ENCODE measurements at places on chromosomes 13 and 19.

- DNase-seq = peak; percentile 85
Observed at GRCh38 chr19:40974633-40975037, 16.4 kb upstream of the CYP2B6 start.

- DNase-seq = no peak
Observed at GRCh38 chr13:24661713-24662112, 18.5 kb upstream of the ATP12A start.

GRCh38 chr19:16398530-16399249 is 73.1 kb downstream of the EPS15L1 start:
- no peak for DNase-seq

DNA sequence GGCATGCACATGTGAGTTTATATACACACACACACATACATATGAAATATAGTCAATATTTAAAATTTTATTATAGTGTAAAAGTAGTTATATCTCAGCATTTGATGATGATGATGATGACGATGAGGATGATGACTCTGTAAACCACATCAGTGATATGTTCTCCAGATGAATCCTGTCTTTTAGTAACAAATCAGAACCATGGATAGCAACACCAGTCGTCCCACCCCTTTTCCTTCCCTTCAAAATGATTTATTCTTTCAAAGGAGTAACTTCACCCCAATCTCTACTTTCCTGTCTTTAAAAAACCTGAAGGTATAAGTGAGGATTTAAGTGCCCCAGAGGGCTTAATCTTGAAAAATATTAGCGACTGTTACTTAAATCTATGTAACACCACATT is 74.1 kb downstream of the DCLK1 start:
- peak; percentile 11 for DNase-seq

DNA sequence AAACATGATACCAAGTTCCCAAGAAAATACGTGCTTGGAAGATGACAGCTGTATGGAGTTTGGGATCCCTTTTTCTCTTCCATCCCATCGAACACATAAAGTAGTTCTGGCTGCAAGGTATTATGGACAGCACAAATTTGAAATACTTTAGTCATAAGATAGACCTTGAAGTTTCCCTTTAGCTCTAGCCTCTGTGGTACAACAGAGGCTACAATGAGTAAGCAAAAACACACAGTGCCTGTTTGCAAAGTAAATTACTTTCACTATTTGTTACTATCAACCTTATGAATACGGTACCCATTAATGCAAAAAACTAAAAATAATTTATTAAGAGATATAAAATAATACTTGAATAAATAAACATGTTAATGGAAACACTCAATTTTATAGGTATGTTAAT is 21.0 kb upstream of the LRCH1 start:
- DNase-seq = no peak

- DNase-seq = no peak
Observed at GRCh38 chr13:85313761-85314503, 485.3 kb downstream of the SLITRK6 start.

- DNase-seq = peak; percentile 76
Observed at GRCh38 chr19:33226550-33227241, 1.0 kb upstream of the SLC7A10 start.

GRCh38 chr19:13726323-13726722 is 38.0 kb upstream of the MRI1 start:
- DNase-seq = no peak

DNA sequence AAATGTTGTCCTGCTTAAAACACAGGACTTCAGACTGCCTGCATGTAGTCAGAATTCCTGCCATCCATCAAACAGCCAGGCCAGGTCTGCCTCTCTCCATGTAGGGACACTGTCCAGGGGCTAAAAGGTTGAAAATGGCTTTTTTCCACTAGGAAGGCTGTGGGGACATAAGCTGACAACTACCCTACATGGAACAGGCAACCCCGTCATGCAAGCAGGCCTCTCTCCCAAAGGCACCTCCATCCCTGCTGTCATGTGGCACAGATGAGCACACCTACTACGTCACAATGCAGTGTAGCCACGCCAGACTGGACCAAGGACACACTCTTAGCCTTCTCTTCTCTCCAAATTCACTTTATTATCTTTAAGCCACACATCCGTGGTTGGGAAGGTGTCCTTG is 40.8 kb downstream of the LATS2 start:
- no peak for DNase-seq

- no peak for DNase-seq
Observed at GRCh38 chr19:6533746-6534418, 3.1 kb downstream of the TNFSF9 start.

GRCh38 chr19:6212403-6213265 is 67.1 kb downstream of the MLLT1 start:
- DNase-seq = no peak

- peak; percentile 85 for DNase-seq
Observed at GRCh38 chr19:49488046-49488862, 846 bp downstream of the RPL13A start.

GRCh38 chr19:51777570-51778462 is 16.8 kb downstream of the FPR2 start:
- peak; percentile 85 for DNase-seq

GRCh38 chr13:67803118-67803517 is 573.0 kb upstream of the PCDH9 start:
- no peak for DNase-seq

GRCh38 chr13:51862957-51863356 is 1.2 kb downstream of the CCDC70 start:
- DNase-seq = no peak

- no peak for DNase-seq
Observed at GRCh38 chr13:50713523-50714248, 129.8 kb downstream of the DLEU7 start.

DNA sequence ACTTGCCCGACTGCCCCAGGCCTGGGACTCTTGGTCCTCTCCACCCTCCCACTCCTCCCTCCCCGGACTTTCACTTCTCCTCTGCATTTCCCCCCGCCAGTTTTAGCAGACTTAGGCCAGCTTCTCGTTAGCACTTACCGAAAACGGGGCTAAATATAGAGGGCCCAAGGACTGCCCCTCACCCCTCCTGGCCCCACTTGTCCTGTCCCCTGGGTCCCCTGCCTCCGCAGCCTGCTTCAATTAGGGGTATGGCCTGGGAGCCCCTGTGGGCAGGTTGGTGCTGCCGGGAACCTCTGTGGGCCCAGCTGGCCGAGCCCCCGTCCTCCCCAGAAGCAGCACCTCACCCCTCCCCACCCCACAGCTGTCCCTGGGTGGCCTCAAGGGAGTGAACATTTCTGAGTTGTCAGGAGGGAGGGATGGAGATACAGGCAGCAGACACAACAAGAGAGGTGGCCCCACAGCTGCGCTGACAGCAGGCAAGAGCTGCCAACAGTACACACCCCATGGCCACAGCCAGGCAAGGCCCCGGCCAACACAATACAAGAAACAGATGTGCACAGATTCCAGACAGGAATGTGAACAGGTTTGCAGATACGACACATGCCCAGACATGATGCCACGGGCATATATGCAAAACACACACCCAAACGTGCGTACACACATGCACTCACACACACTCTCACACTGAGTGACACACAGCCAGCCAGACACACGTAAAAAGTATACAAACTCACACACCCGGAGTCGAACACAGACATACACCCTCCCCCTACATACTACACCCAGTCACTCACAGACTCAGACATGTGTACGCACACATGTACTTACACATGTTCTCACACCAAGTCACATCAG is 2.6 kb downstream of the POU2F2 start:
- DNase-seq = no peak

DNA sequence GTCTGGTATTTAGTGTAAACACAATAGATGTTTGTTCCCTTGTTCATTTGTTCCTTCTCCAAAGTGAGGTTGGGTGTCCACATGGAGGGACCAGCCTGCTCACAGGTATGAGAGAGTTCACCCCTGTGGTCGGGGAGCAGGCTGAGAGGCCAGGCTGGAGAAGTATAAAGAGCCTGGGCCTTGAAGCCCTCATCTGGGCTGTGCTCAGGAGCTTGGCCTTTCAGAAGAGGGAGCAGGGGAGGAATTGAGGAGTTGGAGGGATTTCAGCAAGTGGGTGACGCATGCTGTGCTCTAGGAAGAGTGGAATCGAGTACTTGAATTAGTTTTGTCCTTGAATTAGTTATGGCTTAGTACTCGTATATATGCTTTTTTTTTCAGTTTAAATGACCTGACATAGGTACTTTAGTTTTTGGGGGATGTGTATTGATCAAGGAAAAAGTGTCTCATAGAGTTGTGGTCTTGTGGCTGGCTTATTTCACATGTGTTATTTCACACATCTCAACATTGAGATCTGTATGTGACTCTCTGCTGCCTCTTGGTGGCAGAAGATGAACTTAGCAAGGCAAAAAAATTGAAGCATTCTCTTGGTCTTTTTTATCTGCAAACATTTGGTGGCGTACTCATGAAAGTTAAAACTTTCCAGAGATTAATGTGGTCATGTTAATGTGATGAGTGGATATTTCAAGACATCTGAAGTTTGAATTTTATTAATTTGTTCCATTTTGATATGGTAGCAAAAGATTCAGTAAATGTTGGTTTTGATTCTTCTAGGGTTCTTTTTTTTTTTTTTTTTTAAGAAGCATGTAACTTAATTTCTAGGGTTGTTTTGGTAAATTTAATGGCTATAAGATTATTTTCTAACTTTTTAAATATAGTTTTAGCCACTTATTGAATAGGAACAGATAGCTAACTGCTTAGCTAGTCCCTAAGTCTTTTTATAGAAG is 54.3 kb downstream of the SLAIN1 start:
- peak; percentile 62 for DNase-seq

DNA sequence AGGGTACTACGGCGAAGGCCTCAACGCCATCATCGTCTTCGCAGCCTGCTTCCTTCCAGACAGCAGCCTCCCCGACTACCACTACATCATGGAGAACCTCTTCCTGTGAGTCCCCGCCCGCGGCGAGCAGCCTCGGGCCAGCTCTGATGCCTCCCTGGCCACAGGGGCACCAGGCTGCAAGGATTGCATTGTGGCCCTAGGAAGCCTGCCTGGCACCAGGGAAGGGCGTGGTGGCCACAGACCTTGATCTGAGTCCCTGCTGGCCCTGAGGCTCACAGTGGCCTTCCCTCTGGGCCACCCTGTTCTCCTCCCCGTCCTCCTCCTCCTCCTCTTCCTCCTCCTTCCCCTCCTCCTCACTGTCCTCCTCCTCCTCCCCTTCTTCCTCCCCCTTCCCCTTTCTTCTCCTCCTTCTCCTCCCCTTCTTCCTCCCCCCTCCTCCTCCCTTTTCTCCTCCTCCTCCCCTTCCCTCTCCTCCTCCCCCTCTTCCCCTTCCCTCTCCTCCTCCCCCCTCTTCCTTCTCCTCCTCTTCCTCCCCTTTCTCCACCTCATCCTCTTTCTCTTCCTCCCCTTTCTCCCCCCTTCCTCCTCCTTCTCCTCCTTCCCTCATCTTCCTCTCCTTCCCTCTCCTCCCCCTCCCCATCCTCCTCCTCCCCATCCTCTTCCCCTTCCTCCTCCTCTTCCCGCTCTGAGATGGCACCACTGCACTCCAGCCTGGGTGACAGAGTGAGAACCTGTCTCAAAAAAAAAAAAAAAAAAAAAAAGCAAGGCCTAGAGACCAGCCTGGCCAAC is 24.4 kb upstream of the NMRK2 start:
- DNase-seq = no peak

DNA sequence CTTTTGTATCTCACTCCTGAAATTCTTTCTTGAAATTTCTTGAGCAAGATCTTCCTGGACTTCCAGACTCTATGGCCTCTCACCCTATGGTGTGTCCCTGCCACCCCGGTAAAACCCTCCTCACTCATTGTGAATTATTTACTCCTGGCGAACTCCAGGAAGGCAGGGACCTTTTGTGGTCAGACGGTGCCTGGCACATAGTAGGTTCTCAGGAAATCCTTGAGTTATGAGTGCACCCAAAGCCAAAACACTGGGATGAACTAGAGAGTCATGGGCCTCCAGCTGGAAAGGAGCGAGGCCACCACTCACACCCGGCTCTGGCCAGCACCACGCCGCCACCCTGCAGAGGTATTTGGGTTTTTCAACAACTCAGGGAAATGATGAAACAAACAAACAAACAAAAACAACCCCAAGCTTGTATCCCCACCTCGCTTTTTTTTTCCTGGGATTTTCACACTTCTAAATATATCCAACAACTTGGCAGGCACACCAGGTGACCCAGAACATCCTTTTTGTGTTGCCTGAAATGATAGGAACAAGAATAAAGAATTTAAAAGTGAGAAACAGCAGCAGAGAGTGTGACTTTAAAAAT is 11.2 kb downstream of the HPN start:
- no peak for DNase-seq

DNA sequence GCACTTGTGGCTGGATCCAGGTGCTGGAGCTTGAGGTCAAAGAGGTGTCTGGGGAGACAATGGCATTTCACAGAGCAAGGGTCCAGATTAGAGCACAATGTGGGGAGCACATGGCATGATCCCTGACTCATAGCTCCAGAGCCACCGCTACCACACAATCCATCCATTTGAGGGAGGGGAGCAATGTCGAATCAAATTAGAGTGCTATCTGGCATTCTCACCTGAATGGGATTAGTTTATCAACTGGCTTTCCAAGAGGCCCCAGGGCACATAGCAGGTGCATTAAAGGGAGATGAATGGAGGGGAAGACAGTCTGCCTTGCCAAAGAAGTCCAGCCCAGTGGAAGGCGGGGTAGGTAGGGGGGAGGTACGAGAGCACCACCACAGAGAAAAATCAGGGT is 194.4 kb upstream of the GPR12 start:
- DNase-seq = no peak

- no peak for DNase-seq
Observed at GRCh38 chr13:44425041-44425814, 51.6 kb downstream of the SERP2 start.

DNA sequence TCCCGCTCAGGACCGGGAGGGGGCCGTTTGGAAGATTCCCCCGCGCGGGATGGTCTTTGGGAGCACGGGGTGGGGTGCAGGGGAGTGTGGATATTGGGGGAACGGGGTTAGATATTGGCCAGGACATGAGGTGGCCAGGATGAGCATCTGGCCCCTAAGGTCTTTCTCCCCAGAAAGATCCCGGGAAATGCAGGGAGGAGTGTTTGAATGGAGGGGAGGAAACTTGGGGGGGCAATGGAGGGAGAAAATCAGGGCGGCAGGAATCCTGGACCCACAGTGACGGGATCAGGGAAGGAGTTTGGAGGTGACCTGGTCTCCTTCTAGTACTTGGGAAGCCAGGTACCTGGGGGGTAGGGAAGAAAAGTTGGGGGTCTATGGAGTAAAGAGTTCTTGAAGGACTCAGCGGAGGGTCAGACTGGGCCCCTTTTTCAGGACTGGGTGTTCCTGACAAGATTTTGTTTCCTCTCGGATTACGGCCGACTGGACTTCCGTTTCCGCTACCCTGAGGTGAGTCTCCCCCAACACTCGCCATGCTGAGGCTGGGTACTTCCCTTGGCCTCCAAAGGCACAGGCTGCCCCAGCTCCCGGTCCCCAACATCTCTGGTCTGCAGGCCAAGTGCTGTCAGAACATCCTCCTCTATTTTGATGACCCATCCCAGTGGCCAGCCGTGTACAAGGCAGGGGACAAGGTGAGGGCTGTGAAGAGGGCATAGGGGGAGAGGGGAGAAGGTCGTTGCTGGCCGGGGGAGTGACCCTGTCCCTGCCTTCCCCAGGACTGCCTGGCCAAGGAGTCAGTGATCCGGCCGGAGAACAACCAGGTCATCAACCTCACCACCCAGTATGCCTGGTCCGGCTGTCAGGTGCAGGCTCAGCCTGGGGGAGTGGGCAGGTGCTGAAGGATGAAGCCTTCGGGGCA is 989 bp downstream of the TMEM145 start:
- no peak for DNase-seq
